ENCODE measurements at places on chromosomes 16 and 17.
A peak's percentile ranks its signal among the peaks of the same experiment; 100 is the strongest.

GRCh38 chr16:68349838-68350410, 39.1 kb downstream of the PRMT7 start:
- DNase-seq: no peak

DNA sequence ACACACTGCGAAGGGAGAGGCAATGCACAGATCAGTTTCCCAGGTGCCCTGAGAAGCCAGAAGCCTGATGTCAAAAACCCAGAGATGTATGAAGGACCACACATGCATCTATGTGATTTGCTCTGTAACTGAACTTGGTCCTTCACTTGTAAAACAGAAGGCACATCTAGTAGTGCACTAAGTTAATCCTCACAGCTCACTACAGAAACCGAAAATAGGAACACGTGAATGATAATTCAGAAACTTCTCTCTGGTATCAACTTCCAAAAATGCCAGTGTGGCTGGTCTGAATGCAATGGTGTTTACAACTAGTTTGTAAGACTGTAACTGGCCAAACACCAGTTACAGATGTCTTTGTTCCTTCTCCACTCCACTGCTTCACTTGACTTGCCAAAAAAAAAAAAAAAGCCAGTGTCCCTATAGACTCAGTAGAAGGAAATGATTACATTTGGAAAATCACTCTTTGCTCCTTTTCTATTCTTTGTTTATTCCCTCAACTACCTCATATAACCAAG, 11.3 kb downstream of the ANKRD40 start:
- no peak for DNase-seq

DNA sequence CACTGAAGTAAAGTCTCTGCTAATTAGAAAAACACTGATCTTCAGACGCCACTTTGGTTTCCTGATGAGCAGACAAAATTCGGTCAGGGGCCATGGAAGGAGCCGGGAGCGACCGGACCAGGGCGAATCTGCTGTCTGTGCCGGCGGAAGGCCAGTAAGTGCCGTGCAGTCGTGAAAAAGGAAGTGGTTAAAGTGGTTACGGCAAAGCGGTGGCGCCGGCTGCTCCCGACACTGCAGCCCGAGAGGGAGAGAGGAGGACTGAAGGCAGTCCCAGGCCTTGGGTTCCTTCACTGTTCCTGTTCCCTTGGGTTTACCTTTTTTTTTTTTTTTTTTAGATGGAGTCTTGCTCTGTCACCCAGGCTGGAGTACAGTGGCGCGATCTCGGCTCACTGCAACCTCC, 17.3 kb upstream of the HEXD start:
- DNase-seq: no peak

- DNase-seq: peak; percentile 16
Measured at GRCh38 chr16:20385844-20386832, 18.4 kb downstream of the PDILT start.

- no peak for DNase-seq
Measured at GRCh38 chr17:811051-811784, 29.1 kb downstream of the MRM3 start.

DNA sequence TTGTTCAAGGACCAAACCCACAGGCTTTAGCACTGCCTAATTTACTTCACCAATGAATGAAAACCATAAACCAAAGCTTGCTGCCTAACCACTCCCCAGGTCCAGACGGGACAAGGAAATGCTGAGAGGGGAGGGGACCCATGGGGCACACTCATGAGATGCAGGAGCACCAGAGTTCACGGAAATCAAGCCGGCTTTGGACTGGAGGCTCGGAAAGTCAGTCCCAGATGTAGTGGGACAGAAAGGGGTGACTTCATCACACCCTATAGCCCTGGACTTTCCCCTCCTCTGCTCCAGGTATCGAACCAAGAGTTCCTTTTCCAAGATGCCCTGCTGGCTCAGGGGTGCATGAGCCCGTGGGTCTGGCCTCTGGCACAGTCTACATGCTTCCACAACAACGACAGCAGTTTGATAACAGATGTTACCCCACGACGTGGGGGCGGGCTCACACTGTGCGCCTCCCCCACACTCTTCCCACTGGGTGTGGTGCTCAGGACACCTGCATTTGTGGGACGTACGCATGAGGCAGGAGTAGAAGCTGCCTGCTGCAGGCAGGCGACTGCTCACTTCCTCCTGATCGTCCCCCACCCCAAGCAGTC, 63.2 kb downstream of the AMFR start:
- DNase-seq: no peak

DNA sequence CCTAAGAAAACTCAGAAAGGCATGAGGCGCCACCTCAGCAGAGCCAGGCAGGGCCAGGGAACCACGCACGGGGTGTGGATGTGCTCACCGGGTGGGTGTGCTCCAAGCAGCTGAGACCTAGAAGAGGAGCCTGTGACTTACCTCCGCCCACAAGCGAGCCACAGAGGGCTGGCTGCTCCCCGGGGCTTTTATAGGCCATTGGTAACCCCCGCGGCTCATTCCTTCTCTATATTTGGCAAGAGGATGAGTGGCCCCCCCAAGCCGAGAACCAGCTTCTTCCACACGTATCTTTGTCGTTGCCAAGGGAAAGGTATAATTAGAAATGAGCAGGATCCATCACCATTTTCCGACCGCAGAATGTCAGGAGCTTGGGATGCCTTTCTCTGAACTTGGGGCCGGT, at the start of gene MYH3:
TSS of gene MYH3 (minus strand) at position 162 of the 400 bp plus-strand sequence. CDS start 2,245 bp downstream, outside the sequence.
- DNase-seq: no peak

- no peak for DNase-seq
Measured at GRCh38 chr16:2465653-2466415, 5.3 kb upstream of the NTN3 start.

DNA sequence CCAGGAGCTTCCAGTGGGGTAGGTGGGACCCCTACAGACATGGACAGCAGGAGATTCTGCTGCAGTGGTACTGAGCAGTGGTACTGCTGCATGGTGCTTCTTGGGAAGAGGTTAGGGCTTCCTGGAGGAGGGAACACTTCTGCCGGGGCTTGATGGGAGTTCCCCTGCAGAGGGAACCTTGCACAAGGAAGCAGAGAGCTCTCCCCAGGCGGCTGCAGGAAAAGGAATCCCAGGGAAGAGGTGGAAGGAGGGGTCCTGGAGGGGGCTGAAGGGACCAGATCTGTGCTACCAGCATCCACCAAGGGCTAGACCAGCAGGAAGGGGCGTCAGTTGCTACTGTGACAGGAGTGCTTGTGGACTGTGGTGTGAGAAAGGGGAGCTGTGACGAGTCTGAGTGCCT, 10.6 kb downstream of the RIPOR1 start:
- DNase-seq: no peak

- DNase-seq: no peak
Measured at GRCh38 chr16:17375461-17376304, 95.1 kb downstream of the XYLT1 start.

DNA sequence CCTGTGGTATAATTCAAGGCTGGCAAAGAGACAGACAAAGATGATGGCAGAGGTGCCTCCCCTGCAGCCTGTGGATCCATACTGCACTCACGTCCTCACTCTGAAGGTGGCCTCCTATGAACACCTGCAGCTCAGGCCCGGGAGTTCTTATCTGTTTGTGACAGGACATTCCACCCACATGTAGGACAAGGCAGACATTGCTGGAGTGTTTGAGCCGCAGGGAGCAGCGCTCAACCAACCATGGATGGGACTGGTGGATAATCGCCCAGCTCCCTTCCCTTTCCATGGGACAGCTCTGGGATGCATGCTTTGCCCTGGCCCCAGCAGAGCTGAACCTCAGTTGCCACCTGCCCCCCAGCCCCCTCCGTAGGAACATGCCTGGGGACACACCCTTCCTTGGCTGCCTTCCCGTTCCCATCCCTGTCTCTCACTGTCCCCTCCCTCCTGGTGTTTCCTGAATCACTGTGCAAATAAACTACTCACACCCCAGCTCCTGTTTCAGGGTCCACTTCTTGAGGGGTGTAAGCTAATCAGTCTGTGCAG, 22.2 kb downstream of the ITPRIPL2 start:
- DNase-seq: no peak

- DNase-seq: no peak
Measured at GRCh38 chr16:82655072-82655714, 28.4 kb downstream of the CDH13 start.

DNA sequence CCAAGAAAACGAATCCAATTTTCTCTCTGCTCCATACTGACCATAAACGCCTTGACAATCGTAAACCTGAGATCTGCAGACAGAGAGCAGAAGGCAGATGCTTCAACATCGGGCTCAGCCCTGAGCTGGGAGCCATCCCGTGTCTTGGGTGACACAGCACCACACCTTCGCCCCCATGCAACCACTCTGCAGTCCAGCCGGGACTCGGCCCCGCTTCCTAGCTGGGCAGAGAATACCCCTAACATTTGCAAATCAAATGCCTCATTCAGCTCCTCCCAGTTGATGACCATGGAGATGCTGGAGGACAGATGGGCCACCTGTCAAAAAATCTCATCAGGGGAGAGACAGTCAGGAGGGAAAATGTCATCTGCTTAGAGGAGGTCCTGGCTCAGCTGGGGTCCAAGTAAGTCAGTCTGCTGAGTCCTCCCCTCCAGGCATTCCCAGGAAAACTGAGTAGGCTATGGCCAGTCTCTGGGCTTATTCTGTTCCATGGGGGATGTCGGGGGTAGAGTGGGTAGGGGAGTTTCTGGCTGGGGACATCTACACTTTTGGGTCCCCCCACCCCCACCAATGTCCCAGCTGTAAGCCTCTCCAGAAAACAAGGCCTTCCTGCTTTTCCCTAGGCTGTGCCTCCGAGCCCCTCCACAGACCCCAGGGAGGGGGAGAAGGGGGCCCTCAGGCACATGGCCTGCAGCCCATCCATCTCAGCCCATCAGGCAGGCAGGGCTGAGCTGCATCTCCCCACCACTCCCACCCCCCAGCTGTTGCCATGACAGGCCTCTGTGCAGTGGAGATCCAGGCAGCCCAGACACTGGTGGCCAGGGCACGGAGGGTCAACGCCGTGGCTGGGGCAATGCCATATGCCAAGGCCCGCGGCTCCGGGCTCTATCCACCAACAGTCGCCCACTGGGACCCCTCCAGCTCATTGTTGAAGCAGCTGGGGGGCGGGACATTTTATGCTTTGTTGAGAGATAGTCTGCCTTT, 158.6 kb downstream of the AXIN2 start:
- DNase-seq: no peak

DNA sequence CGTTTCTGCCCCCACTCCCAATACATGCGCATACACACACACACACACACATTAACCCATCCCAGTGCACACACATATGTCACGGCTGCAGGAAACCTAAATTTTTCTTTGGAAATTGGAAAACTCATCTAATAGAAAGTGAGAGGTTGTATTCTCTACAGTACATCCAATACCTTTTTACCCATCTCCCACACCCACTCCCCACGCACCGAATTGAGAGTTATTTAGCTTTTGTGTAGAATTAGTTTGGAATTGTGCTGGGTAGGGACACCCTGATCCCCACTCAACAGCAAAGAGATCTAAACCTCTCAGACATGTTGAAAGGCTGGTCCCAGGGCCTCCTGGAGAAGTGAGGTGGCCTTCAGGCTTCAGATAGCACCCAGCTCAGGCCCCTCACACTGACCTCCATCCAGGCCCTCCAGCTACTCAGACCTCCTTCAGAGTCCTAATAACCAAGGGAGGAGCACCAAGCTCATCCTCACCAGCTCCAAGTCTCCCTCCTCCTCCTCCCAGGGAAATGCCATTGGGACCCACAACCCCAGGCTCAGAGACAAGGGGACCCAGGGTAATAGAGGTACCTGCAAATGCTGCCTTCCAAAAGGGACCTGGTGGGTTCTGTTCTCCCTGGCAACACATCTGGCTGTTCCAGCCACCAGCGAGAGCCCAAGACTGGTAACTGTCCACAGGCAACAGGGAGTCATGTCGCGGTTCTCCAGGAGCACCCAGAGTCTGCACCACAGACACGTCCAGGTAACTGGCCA, 955 bp downstream of the HOXB13 start:
- DNase-seq: no peak

DNA sequence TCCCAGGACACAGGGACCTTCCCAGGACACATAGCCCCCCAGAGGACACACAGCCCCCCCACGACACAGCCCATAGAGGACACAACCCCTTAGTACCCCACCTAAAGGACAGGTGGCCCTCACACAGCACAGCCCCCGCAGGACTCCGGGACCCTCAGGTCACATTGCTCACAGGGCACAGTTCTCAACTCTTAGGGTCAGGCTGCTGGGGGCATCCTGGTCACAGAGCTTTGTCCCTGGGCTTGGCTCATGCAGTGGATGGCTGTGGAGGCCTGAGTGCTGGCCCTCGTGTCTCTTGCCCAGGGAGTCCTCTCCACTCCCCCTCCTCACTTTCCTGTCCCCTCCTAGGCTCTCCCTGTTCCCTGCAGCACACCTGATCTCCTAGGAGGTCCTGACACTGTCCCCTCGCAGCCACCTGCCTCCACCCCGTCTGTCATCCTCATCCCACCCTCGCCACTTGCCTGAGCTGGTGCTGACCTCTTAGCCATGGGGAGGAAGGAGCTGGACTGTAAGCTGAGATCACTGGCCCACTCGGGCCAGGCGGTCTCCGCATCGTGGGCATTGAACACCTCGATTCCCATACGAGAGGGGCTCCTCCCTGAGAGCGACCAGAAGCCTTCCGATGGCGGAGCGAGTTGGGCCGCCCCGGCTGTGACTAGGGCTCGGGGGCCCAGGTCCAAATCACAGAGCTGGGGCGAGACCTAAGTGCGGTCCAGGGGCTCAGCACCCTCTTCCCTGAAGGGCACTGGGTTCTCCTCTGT, 1.4 kb upstream of the WDR45B start:
- DNase-seq: no peak

DNA sequence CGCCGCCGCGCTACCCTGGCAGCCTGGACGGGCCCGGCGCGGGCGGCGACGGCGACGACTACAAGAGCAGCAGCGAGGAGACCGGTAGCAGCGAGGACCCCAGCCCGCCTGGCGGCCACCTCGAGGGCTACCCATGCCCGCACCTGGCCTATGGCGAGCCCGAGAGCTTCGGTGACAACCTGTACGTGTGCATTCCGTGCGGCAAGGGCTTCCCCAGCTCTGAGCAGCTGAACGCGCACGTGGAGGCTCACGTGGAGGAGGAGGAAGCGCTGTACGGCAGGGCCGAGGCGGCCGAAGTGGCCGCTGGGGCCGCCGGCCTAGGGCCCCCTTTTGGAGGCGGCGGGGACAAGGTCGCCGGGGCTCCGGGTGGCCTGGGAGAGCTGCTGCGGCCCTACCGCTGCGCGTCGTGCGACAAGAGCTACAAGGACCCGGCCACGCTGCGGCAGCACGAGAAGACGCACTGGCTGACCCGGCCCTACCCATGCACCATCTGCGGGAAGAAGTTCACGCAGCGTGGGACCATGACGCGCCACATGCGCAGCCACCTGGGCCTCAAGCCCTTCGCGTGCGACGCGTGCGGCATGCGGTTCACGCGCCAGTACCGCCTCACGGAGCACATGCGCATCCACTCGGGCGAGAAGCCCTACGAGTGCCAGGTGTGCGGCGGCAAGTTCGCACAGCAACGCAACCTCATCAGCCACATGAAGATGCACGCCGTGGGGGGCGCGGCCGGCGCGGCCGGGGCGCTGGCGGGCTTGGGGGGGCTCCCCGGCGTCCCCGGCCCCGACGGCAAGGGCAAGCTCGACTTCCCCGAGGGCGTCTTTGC, 3.1 kb downstream of the HIC1 start:
- no peak for DNase-seq

- DNase-seq: no peak
Measured at GRCh38 chr17:42568341-42569111, 1.6 kb downstream of the MLX start.

All from gastrocnemius medialis (tissue), 4 donors.